HEK293T (cell line): ENCODE measurements at places on chromosomes 16 and 17.

DNA sequence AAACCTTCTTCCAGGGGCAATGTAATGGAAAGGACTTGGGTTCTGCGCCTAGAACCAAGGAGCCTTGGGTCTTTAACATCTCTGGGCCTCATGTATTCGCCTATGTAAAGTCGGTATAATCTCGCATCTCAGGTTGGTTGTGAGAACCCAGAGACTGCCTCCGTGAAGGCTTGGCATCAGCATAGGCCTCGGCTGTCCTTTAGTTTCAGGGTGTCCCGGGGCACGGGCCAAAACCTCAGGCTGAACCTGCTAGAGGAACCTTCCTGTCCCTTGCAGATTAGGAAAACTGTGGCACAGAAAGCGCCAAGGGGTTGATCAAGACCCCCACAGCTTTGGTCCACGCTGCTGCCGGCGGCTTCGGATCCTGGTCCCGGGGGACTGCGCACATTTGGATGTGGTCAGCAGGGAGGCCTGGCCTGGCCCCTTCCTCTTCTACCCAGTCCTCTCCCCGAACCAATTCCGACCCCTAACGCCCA is 772 bp upstream of the PHAF1 start:
- no peak for DNase-seq

DNA sequence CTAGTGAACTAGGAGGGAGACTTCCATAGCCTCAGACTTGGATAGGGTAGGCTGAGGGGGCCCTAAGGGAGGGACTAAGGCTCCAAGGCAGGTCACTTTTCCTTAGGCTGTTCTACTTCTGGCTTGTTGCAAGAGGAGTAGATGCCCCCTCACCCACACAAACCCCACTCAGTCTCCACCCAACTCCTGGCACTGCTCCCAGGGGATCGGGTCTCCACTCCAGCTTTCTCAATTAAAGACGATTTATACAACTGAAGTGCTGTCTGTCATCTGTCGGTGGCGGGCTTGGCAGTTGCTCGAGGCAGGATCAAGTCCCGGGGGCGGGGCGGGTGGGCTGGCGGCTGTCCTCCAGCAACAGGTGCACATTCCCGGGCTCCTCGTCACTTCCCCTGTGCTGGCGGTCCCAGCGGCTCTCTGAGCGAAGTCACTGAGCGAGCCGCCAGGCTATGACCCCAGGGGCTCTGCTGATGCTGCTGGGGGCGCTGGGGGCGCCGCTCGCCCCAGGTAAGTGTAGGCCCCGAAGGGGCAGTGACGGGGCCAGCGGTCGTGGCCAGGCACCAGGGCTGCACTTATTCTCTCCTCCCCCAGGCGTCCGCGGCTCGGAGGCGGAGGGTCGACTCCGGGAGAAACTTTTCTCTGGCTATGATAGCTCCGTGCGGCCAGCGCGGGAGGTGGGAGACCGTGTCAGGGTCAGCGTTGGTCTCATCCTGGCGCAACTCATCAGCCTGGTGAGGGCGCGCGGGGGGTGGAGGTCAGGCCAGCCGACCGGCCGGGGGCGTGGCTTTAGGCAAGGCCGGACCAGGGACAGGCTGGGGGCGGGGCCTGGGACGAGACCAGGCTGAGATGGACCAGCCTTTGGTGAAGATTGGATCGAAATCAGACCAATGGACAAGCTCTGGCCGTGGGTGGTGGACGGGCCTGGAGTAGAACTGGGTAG is at the start of gene CHRNB1:
Gene CHRNB1, plus strand, starts transcription at position 380 of the 937 bp plus-strand sequence. Its CDS starts 67 bp downstream, at position 447.
- DNase-seq = peak; percentile 40

- no peak for DNase-seq
Observed at GRCh38 chr16:50300942-50301625, 34.7 kb downstream of the ADCY7 start.

- no peak for DNase-seq
Observed at GRCh38 chr17:68867759-68868516, 87.3 kb downstream of the ABCA8 start.

GRCh38 chr16:89319886-89320781 is 102.6 kb downstream of the ZNF778 start:
- DNase-seq = no peak

DNA sequence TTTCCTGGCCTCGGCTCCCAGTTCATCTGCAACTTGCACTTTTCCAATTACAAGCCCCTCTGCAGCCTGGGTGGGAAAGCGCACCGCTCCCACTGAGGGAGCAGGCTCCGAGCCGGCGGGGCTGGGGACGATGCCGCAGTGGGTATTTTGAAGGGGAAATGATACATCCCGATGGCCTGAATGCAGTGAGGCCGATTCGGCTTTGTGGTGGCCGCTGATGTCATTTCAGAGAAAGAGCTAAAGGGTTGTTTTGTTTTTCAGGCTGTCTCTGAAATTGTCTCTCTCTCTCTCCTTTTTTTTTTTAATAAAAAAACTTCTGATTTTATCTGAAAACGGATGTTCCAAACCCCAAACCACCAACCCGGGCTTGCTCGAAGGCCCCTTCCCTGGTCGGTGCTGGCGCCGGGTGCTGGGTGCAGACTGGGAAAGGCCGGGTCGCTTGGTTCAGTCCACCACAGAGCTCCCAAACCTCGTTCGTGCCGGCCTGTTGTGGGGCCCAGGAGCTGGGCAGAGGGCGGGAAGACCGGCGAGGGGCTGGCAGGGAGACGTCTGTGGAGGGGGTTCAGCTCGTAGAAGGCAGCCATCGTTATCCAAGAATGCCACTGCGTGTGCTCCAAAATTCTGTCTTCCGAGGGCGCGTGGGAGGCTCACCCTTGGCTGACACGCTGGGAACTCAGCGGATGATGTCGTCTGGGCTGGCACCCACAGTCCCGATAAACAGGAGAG is 102.8 kb downstream of the FOXL1 start:
- no peak for DNase-seq

DNA sequence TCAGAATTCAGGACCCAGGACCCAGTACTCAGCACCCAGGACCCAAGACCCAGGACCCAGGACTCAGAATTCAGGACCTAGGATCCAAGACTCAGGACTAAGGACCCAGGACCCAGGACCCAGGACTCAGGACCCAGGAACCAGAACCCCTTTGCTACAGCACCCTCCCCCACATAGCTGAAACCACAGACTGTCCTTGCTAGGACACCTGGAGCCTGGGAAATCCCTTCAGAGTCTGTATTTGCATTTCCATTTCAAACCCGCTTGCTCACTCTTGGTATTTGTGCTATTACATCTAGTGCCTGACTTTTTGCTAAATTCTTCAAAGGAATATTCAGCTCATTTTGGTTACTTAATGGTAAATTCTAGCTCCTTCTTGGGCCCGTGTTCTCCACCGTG is 275.8 kb upstream of the MAF start:
- no peak for DNase-seq

GRCh38 chr16:87206646-87207451 is 110.3 kb downstream of the C16orf95 start:
- DNase-seq = no peak

GRCh38 chr17:12789481-12790248 is at the start of gene ARHGAP44:
ARHGAP44 (plus strand) TSS chr17:12789498; CDS start chr17:12789839, 341 bp downstream.
- peak; percentile 81 for DNase-seq

- DNase-seq = peak; percentile 35
Observed at GRCh38 chr16:88685156-88686061, 898 bp downstream of the SNAI3 start.

DNA sequence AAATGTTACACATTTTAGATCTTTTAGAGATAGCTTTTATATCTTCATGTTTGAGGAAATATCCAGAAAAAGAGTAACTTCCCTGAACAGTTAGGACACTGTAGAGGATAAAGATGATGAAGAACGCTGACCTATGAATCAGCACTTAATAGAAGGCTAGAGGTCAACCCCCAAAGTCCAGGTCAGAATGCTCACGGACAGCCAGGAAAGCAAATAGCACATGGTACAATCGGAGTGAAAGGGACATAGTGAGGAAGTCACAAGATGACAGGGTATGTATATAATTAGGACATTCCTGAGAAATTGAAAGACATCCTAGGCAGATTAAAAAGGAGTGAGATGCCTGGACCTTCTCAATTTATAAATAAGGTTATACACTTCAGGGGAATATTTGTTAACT is 55.1 kb upstream of the CNTNAP4 start:
- DNase-seq = no peak

DNA sequence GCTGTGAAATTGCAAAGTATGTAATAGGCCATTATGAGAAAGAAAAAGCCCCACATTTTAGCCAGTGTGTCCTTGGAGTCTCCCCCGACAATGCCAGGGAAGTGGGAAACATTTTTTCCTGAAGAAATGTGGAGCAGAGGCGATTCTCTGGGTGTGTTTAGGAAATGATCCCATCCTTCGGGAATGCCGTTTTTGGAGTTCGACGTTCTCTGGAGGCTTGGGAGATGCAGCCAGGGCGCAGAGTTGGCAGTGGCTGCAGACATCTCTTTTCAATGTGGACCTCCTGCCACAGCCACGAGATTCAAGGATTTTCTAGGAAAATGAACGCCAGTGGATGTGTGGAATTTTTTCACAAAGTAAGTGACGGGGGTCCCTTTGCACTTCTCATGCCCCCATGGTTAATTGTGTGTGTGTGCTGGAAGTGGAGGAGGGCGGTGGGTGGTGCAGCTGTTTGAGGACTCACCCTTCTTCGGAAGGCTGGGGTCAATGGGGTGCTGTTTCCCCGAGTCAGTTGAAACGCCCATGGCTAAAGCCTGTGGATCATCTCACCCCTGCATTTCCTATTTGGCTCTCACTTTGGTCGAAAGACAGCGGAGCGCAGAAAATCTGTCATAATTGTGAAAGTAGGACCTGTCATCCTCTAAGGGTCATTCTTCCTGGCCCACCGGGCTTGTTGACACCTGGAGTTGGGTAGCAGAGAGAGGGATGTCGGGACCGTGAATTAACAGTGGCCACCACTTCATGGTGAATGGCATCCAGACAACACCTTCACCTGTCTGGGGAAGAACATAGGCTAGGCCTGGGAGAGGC is 73.2 kb downstream of the CMIP start:
- no peak for DNase-seq

GRCh38 chr17:77696151-77696720 is 262.3 kb upstream of the TNRC6C start:
- DNase-seq = no peak

- no peak for DNase-seq
Observed at GRCh38 chr16:88655733-88656281, 5.0 kb upstream of the CYBA start.

- no peak for DNase-seq
Observed at GRCh38 chr16:68760671-68761275, 23.7 kb downstream of the CDH1 start.

GRCh38 chr16:85238233-85238647 is 126.0 kb upstream of the CIBAR2 start:
- no peak for DNase-seq

GRCh38 chr16:66273053-66273452 is 93.4 kb upstream of the CDH5 start:
- DNase-seq = no peak

DNA sequence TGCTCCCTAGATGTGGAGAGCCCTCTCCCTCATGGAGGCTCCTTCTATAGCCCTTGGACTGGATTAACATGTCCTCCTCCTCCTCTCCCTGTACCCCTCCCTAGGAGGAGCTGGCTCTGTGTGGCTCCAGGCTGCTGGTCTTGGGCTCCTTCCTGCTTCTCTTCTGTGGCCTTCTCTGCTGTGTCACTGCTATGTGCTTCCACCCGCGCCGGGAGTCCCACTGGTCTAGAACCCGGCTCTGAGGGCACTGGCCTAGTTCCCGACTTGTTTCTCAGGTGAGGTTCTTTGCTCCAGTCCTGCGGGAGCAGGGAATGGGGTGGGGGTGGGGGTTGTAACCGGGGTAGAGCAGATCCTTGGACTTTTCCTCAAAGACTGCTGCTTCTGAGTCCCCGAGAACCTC is 2.4 kb upstream of the TAOK2 start:
- no peak for DNase-seq

DNA sequence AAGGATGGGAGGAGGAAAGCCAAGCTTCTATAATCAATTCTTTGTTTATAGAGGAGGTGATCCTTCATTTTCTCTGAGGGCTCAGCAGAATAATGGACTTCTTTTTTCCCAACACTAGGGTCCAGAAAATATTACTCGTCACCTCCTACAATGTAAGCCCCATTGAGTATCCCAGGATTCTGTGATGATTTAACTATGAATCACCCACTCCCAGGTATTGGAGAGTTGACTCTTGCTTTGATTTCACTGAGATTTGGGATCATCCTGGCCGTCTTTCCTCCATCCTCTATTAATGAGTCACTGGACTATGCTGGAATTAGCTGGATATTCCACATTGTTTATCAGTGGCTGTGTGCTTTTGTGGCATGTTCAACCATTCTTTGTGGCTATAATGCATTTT is 452.0 kb downstream of the NPIPA7 start:
- DNase-seq = no peak

DNA sequence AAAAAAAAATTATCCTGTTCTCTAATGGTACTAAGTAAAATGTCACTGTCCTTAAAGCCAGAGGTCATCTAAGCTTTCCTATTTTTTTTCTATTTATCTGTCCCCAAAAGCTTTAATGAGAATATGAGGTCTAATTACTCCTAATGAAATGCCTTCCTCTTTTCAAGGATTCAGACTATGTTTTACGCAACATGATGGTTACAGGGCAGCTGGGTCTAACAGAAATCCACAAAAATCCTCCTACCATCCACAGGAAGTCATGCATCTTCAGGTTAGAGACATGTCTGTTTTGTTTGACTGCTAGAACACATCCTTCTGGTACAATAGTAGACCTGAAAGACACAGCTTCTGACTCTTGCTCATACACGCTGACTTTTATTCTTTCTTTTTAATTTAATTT is 29.7 kb upstream of the NSRP1 start:
- no peak for DNase-seq

- DNase-seq = peak; percentile 92
Observed at GRCh38 chr16:2720719-2721633, 952 bp upstream of the PRSS27 start.

GRCh38 chr16:12590963-12591362 is 212.7 kb downstream of the CPPED1 start:
- no peak for DNase-seq
